Dorsolateral prefrontal cortex (tissue), 122 donors: ENCODE measurements at places on chromosomes 2 and 18.
A peak's percentile ranks its signal among the peaks of the same experiment; 100 is the strongest.

DNA sequence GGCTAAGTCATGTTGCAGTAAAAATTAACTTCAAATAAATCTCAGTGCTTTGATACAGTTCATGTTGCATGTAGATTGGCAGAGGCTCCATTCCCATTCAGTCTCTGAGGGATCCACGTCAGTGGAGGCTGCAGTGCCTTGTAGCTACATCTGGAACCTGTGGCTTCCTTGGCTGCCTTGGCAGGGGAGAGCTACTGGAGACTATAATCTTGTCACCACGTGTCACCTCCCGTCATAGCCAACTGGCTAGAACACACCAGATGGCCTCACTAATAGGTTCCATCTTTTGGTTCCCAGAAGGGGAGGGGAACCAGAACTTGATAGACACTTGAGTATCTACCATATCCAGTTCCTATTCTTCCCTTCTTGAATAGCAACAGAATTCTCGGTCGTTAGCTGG lies 28.4 kb downstream of the E2F6 start:
- DNase-seq = no peak

DNA sequence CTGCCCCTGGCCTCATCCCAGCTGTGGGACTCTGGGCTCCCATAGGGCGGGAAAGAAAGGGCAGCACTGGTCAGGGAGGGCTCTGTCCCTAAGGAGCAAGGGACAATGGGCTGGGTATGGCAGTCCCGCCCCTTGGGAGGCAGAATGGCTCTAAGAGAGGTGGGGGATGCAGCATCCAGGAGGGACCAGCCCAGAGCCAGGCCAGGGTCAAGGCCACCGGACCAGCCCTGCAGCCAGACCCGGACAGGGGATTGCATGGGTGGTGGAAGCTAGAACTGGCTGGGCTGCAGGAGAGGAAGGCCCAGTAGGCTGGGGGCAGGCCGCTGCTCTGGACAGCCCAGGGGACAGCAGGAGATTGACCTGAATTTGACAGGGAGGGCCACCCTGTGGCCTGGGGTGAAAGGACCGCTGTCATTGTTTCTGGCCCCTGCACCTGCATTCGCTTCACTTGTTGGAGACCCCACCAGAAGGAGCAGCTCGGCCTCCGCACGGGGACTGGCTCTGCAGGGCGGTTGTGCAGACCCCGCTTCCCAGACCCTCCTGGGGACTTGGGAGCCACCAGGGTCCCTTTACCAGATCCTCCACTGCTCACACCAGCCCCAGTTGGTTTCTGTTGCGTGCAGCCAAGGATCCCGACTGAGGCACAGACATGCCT lies 14.6 kb downstream of the RAMP1 start:
- peak; percentile 15 for DNase-seq

DNA sequence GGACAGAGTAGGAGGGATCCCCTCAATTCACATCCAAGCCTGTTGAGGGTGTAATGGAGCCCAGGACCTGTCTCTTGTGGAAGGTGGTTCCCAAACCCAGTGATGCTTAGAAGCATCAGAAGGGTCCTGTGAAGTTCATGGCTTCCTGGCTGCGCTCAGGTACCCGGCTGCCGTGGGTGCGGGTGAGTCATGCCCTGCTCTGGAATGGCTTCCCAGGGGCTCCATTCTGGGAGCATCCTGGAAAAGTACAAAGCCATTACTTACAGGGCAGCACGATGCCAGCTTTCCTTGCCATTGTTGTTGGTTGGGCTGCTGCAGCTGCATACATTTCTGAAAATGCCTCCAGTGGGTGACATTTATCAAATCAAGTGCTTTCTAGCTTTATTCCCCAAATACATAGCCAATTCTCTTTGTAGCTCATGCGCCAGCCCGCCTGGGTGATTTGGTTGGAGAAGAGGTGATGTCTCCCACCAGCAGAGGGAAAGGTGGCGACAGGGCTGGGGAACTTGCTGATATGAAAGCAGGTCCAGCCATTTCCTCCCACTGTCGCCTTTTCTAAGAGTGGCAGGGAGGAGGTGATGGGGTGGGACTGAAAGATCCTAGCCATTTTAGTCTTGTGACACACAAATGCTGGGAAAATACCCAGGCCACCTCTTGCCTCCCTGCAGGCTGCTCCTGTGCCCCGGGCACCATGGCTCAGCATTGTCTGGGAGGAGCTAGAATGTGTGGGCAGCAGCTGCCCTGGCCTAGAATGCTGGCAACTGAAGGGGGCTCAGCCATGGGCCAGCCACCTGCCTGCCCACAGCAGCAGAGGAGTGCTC lies 65.9 kb upstream of the HPCAL1 start:
- DNase-seq = no peak

DNA sequence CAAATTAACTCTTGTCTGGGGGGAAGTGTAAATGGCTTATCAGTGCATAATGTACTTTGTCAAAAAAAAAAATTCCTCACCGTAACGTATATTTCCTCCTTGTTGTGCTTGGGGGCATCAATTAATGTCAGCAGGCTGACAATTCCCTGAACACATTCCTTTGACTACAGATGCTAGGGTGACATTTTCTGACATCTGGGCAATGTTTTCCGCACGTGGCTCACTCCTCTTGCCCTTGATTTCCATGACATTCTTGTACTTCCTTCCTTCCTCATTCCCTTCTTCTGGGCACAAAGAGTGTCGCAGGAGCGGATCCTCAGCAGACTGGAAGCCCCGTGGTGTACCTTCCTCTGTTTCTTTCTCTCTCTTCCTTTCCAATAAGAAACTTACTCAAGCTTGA lies 173.7 kb downstream of the SP3 start:
- no peak for DNase-seq

GRCh38 chr2:224438726-224439125 lies 36.8 kb upstream of the FAM124B start:
- no peak for DNase-seq

GRCh38 chr2:99404797-99405669 lies 67.8 kb downstream of the EIF5B start:
- DNase-seq = no peak

DNA sequence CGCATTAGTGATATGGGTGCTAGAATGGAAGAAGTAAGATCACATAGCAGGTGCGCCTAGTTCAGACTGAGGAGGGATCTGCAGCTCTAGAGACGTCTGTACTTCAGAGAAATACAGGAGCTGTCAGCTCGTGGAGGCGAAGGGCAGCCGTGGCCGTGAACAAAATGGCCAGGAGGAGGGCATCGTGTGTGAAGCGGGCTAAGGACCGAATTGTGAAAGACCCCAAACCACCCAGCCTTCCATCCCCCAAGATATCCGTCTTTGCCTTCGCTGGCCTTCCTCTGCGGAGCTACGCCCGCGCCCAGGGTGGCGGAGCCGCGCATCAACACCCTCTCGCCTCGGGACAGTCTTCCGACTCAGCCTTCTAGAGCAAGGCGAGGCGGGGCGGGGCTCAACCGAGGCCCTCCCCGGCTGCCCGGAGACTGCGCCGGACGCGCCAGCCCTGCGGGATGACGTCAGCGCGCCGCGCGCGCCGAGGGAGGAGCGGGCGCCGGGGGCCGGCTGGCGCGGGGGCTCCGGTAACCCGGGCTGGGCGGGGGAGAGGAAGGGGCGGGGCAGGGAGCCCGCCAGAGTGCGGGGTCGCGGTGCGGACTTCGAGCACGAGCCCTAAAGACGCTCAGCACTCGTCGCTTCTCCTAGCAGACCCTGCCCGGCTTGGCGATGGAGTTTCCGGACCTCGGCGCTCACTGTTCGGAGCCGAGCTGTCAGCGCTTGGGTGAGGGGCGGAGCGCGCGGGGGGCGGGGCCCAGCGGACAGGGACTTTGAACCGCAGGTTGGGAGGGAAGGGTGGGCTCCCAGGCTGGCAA lies at the start of gene ZFAND2B:
ZFAND2B (plus strand) TSS at position 455 of the 806 bp plus-strand sequence; CDS start at position 661, 206 bp downstream.
- peak; percentile 86 for DNase-seq

DNA sequence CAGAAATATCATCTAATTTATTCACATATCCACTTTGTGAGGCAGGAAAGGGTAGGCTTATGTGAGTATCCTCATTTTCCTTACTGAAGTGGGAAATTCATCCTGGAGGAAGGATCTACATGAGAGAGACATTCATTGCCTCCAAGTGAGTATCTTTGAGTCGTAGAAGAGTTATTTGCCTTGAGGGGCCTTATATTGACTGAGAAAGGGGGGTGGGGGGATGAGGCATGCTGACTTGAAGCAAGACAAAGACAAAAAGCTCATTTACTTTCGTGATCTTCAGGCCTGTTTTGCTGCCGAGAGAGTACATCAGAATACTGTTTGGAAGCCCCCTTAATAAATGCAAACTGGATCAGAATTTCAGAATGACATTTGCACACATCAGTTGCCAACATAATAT lies 17.6 kb upstream of the NEDD4L start:
- no peak for DNase-seq

DNA sequence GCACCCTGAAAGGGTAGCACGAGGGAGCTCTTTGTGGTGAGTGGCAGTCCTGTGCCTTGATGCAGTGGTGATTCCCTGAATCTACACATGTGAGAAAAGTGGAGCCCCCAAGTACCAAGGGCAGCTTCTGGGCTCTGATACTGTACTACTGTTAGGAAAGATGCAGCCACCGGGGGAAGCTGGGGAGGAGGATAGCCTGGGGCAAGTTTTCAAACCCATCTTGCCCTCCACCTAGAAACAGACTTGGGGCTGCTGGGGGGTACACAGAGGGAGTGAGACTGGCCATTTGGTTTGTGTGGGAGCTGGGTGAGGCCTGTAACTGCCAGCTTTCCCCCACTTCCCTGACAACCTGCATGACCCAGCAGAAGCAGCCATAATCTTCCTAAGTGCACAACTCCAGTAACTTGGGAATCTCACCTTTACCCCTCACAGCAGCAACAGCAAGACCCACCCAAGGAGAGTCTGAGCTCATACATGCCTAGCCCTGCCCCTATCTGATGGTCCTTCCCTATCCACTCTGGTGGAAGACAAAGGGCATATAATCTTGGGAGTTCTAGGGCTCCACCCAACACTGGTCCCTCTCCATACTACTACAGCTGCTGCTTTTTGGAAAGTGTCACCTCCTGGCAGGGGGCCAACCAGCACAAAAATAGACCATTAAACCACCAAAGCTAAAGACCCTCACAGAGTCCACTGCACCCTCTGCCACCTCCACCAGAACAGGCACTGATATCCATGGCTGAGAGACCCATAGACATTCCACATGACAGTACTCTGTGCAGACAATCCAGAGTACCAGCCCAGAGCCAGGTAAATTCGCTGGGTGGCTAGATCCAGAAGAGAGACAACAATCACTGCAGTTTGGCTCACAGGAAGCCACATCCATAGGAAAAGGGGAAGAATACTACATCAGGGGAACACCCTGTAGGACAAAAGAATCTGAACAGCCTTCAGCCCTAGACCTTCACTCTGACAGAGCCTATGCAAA lies 8.2 kb downstream of the MALL start:
- no peak for DNase-seq

- no peak for DNase-seq
Measured at GRCh38 chr2:240473211-240473610, 37.7 kb downstream of the GPC1 start.

GRCh38 chr2:240197462-240198139 lies 57.1 kb upstream of the OTOS start:
- no peak for DNase-seq

- no peak for DNase-seq
Measured at GRCh38 chr2:207334301-207334623, 168.5 kb upstream of the KLF7 start.

- no peak for DNase-seq
Measured at GRCh38 chr2:179800776-179801175, 60.6 kb downstream of the ZNF385B start.

DNA sequence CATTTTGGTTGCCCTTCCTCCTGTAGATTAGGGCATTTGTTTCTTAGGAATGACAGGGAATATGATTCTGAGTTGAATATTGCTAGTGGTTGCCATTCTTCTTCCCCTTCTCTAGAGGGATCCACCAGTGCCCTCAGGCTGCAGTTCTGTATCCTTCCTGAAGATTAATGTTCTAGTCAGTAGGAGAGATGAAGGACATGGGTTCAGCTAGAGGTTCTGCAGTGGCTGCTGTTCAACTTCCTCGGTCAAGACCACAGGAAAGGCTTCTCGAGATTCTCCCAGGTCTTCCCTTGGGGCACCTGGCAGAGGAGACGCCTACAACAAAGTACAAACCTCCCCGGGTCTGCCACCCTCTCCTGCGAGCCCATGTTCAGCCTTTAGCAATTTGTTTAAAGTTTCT lies 325.5 kb downstream of the AFF3 start:
- no peak for DNase-seq

GRCh38 chr2:44652701-44653100 lies 288.8 kb upstream of the SIX3 start:
- DNase-seq = peak; percentile 48

- DNase-seq = no peak
Measured at GRCh38 chr2:232809349-232810124, 33.2 kb upstream of the KCNJ13 start.

DNA sequence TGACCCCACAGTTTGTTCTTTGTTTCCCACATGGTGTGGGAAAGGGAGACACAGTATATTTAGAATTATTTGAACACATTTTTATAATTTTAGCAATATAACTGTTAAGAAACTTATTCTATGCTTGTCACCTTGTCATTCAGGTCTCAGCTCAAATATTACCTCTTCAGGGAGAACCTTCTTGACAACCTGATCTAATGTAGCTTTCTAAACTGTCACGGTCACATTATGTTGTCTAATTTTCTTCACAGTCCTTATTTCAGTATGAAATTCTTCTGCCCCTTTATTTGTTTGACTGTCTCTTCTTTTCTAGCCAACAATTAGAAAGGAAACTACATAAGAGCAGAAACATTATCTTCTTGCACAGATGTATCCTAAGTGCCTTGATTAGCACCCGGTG lies 304.3 kb upstream of the PARD3B start:
- DNase-seq = no peak

DNA sequence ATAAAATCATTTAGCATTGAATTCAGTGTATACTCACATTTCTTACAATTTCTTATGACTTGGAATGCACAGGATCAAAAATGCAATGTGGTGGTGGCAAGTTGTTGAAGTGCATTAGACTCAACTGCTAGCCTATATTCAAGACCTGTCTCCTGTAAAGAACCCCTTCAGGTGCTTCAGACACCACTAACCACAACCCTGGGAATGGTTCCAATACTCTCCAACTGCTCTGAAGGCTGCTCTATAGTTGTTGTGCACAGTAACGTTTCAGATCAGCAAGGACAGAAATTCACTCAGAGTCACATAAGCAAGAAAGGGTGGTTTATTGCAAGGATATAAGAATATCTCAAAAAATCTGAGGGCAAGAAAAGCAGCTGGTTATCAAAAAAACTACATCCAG lies 6.5 kb downstream of the GKN1 start:
- DNase-seq = no peak

DNA sequence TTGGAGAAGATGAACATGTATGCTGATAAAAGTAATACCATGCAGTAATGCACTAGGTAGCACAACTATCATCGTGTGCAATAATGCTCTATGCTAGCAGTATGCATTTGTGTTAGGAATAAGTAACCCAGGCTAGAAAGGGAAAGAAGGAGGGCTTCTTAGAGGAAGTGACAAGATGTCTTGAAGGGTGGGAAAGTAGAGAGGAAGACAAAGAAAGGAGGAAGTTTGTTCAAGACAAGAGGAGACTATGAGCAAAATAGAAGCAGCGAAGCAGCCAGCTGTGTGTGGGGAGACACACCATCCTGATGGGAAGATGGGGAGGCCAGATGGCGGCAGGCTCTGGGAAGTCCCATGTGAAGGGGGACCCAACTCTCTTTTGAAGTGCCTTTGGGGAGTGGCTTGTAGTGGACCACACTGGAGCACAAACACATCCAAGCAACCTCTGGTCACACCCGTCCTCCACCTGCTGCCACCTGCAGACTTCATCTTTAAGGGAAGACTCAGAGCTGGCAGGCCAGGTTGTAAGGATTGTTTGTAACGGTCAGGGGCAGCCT lies 39.9 kb upstream of the INHBB start:
- DNase-seq = no peak
